Regular cardiac myocyte (primary cell): ENCODE measurements at places on chromosomes 4 and X. TPM values are rescaled to one million over a fixed set of nuclear protein-coding genes. Genes with fewer than 3 reads are reported as not detected.

Gene CYSLTR1
- not detected in 2 replicates for total RNA-seq

Gene CENPVL2
- not detected in 2 replicates for total RNA-seq

Gene TMEM144
- 5.2 and 9.9 TPM in 2 replicates for total RNA-seq

Gene EDA2R
- total RNA-seq: 8.8 and 14.9 TPM in 2 replicates

Gene AP1AR
- 19.4 and 29.6 TPM in 2 replicates for total RNA-seq

Gene TIGD4
- 0.19 and 0.28 TPM in 2 replicates for total RNA-seq

Gene DCAF12L1
- total RNA-seq: under 0.01 TPM in 1 of 2 replicates, not detected in the other

Gene NAP1L3
- total RNA-seq: 6.5 and 7.9 TPM in 2 replicates

Gene ODAPH
- not detected in 2 replicates for total RNA-seq

Gene DUSP9
- total RNA-seq: under 0.01 TPM in 1 of 2 replicates, not detected in the other

Gene XPNPEP2
- total RNA-seq: under 0.01 TPM in 1 of 2 replicates, not detected in the other

Gene MOSPD2
- 10.9 and 17.5 TPM in 2 replicates for total RNA-seq

Gene GC
- not detected in 2 replicates for total RNA-seq

Gene OPHN1
- 4.4 and 5.9 TPM in 2 replicates for total RNA-seq

Gene ABLIM2
- 0.56 and 1.5 TPM in 2 replicates for total RNA-seq

Gene SYN1
- under 0.01 and 0.28 TPM in 2 replicates for total RNA-seq

Gene DCX
- not detected in 2 replicates for total RNA-seq

Gene RTL9
- under 0.01 TPM in 2 replicates for total RNA-seq

Gene PDGFC
- 53.3 and 67.9 TPM in 2 replicates for total RNA-seq
